ENCODE measurements at places on chromosomes 5 and 9.

DNA sequence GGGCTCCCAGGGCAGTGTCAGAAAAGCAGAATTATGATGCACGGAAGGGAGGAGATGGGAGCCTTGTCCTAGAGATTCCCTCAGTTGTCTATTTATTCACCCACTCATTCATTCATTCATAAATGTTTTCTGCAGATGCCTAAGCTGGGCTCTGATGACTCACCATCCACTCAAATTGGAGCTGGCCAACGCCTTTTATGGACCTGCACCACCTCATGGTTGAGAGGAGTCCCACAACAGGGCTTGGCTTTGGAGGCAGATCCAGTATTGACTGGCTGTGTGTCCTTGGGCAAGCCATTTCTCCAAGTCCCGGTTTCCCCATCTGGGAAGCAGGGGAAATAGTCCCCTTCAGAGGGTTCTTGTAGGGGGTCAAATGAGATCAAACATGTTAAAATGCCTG is 227.8 kb downstream of the MELK start:
- DNase-seq = no peak

GRCh38 chr9:75499812-75500211 is 390.7 kb upstream of the PCSK5 start:
- DNase-seq = no peak

GRCh38 chr5:74206579-74207550 is 433.7 kb downstream of the ENC1 start:
- DNase-seq = peak; percentile 13

- no peak for DNase-seq
These were observed 954.0 kb upstream of the CDH6 start for GRCh38 chr5:30239331-30240022.

DNA sequence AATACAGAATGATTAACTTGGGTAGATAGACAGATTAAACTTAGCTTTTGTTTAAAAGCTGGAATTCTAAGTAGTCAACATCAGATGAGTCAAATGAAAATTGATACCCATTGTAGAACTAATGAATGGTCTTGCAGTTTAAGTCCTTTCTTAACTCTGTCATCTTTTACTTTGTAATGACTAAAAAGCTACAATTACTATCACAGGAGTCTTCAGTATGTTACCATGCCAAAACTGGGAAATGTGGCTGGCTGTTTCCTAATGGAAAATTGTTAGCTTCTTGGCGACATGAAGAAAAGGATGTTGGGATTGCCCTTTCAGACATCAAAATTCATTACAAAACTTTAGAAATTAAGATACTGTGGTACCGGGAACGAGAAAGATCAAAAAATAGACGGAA is 20.2 kb upstream of the ANXA1 start:
- no peak for DNase-seq

DNA sequence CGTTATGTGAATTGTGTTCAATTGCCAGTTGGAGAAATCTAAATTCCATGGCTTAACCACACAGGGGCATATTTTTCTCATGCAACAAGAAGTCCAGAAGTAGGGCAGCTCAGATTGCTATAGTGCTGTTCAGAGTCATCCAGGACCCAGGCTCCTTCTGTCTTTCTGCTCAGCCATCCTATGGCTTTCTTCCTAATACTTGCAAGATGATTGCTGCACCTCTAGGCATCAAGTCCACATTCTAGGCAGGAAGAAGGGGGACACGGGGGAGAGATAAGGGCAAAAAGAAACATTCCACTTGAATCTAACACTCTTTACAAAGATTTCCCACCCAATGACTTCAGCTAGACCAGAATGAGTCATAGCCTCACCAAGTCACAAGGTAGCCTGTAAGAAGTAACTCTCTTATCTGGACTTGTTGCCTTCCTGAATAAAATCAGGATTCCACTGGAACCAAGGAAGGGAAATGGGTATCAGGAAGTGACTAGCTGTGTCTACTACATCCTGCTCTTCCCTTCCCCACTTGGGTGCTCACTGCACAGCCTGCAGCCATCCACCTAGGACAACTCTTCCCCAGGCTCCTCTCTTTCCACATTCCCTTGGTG is 5.3 kb downstream of the ERAP2 start:
- no peak for DNase-seq

DNA sequence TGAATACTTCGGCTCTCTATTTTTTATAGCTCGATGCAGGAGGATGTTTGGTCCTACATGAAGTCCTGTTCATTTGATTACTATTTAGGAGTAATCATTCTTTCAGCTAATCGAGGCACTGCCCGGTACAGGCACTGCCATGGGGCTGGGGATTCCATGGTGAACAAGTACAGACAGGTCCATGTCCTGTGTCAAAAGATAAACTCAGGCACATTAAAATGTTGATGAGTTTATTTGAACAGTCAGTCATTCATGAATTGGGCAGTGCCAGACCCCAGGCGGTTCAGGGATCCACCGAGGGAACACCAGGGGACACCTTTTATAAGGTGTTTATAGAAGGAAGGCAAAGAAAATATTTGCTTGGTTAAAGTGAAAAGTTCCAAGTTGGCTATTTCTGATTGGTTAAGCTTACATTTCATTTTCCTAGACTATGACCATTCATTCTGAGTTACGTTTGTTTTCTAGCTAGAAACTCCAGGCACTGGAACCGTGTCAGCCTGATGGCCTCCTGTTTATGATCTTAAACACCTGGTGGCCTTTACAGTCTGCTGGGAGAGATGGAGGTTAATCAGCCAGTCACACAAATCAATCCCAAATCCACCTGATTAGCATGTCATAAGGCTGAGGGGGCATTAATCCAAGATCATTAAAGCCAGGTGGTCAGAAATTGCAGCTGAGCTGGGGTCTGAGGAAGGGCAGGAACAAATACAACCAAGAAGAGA is 47.0 kb upstream of the TDRD7 start:
- no peak for DNase-seq

DNA sequence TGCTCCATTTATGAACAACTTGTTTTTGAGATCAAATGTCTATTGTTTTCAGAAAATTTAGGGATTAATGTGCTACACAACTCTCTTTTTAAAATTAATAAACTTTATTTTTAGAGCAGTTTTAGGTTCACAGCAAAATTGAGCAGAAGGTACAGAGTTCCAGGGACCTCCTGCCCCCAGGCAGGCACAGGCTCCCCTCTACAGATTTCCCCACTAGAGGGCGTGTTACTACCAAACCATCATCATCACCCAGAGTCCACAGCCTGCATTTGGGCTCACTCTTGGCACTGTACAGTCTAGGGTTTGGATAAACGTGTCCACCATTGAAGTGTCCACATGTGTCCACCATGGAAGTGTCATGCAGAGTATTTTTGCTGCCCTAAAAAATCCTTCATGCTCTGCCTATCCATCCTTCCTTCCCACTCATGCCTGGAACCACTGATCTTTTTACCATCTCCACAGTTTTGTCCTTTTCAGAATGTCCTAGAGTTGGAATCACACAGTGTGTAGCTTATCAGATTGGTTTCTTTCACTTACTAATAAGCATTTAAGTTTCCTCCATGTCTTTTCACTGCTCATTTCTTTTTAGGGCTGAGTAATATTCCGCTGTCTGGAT is 61.7 kb downstream of the MRPL36 start:
- no peak for DNase-seq

GRCh38 chr9:108654566-108654965 is 201.2 kb downstream of the ACTL7B start:
- DNase-seq = no peak

DNA sequence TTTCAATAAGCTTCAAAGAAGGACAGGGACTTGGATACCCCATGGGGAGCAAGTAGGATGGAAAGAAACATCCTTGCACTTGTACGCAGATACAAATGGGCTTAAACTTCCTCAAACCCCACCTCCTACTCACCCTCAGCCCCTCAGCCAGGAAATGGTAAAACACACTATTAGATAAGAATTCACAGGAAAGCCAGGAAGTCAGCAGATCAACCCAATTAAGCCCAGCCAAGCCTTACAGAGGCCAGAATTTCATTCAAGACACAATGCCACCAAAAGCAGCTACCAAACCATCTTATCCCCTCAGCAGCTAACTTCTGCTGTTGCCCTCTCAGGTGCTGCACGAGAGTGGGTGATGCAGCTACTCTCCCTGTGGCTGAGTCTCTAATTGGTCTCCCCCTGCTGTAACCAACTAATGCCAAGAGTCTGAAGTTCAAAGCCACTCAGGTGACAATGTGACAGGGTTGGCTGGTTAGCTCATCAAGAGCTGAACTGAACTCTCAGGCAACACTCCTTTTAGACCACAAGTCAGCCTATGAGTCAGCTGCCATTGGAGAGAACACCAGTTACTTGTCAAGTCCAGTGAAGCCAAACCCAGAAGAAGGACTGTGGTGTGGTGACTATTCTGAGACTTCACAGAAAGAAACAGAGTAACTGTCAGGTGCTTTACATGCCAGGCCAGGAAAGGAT is 201.9 kb downstream of the ZNF608 start:
- DNase-seq = no peak

Data from GOT3 (cell line).